ENCODE measurements at places on chromosomes 11 and 22.

- no peak for DNase-seq
These were observed 194.3 kb upstream of the MTNR1B start for GRCh38 chr11:92775003-92775676.

- DNase-seq: no peak
These were observed 44.5 kb upstream of the RASSF10 start for GRCh38 chr11:12964650-12965049.

GRCh38 chr11:77346906-77347603 lies 45.6 kb upstream of the GDPD4 start:
- no peak for DNase-seq

GRCh38 chr11:45083544-45084087 lies 62.8 kb upstream of the PRDM11 start:
- DNase-seq: peak; percentile 79

- DNase-seq: no peak
These were observed 12.5 kb upstream of the MB start for GRCh38 chr22:35629406-35630216.

- DNase-seq: no peak
These were observed 692.1 kb downstream of the NTM start for GRCh38 chr11:132062541-132062940.

DNA sequence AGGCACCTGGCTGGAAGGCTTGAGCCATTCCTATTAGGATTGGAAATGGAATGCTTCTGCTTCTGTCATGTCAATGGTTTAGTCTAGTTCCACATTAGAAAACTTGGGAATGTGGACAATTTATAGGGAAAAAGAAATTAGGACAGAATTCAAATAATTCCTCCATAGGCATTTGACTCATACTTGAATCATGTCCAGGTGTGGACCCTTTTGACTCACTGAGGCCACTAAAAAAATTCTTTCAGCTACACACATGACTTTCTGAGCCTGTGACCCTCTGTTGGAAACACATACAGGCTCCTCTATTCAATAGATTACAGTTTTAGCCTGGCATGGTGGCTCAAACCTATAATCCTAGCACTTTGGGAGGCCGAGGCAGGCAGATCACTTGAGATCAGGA lies 100.5 kb downstream of the RASSF10 start:
- DNase-seq: no peak

DNA sequence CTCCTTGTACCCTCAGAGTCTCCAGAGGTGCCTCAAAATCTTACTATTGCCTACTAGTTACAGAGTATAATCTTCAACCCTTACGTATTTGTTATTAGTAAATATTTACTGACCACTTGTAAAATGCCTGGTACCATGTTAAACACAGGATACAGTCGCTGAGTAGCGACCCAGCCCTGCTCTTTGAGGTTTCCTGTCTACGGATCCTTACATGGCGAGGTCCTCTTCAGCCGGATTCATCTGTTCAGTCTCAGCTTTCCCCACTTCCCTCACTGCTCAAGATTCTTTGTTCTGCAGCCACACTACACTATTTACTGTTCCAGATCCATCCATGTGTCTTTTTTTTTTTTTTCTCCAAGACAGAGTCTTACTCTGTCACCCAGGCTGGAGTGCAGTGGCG lies 13.2 kb upstream of the TTC36 start:
- no peak for DNase-seq

DNA sequence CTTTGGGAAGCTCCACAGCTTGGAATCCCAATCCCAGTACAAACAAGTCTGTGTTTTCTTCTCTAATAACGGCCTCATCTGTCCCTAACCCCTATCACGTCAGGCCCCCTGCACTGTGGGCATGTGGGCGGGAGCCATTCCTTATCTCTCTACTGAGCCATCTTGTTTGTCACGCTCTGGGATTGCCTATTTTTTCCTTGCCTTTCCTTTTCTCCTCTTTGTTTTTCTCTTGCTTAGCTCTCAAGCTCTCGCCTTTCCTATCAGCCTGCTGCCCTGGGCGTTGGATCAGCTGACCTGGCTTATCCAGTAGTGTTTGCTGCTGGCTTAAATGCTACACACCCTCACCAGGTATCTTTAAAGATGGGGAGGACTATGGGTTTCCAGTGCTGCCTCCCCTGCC lies 35.8 kb downstream of the ARHGAP1 start:
- DNase-seq: no peak

DNA sequence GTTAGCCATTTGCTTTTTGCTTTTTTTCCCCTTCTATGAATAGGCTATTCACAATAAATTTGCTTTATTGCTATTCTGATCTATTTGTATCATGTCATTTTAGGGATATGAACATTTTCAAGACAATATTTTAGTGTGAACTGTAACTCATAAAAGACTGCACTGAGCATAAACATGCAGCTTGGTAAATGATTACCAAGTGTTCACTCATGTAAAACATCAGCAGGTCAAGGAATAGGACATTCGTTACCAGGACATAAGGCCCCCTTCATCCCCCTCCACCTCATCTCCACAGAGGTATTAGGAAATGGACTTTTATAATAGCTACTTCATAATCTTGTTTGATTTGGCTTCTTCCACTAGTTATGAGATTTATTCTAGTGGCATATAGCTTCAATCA lies 12.4 kb downstream of the NLRP14 start:
- DNase-seq: no peak

DNA sequence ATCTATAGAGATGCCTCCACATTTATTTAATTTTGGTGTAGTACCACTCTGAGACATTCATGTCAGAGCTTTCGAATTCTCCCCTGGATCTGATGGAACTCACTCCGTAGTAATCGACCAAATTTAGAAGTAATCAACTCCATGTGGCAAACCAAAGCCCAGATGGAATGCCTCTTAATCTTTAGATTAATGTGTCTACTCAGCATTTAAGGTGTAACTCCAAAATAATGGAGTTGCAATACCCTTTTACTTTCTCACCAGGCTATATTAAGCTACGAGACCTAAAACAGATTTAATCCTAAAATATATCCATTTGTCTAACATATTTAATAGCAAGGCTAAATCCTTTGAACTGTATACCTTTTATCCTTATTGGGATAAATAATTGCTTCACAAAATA lies 473.3 kb downstream of the CNTN5 start:
- DNase-seq: no peak

GRCh38 chr11:11770296-11770695 lies 71.5 kb upstream of the USP47 start:
- no peak for DNase-seq

- no peak for DNase-seq
These were observed 1.3 kb downstream of the FAM180B start for GRCh38 chr11:47587723-47588326.

DNA sequence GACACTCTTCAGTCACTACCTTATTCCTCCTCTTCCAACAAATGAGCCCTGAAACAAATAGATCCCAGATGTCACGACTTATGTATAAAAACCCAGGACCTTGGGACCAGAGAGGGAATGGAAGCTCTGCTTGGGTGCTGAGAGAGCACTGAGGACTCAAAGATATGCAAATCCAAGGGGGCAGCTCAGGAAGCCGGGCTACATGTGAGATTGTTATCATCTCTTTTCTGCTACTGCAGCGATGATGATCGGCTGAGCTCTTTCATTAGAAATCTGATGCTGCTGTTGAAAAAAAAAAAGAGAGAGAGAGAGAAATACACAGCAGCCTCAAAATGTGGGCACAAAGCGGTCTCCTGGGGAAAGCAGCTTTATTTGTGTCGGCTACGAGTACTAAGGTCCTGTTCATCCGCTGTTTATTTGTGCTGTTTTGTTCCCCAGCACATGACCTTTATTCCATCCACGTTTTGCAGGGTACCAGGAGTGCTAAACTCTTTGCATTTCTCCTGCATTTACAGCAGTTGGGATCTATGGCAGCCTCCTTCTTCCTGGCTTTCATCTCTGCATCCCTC lies 120.2 kb downstream of the TRIM29 start:
- DNase-seq: no peak

DNA sequence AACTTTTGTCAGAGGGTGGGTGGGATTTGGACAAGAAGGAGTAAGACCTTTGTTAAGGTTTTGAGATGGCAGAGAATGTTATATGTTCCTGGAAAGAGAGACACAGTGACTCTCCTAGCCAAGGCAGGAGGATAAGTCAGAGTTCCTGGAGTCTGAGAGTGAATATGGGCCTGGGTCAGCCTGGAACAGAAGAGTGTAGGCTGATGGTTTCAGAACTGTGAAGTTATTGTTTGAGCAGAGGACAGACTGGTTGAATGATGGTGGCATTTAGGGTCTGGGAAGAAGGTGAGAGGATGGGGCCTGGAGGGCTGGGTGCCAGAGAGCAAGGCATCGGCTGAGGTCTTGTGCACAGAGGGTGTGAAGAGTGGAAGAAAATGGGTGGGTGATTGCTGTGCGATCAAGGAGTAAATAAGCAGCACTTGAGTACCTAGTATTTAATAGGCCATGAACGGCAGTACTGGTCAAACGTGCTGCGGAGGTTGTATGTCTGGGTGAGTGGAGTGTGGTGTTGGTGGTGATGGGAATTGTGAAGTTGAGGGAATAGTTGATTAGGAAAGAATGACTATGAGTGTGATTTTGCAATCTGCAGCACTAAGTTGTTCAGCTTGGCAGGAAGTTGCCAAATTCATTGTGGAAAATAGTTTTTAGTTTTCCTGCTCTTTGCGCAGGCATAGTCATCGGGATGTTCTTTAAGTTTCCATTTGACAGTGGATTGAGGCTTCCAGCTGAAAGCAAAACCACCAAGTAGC lies 1.8 kb downstream of the PANX1 start:
- no peak for DNase-seq

DNA sequence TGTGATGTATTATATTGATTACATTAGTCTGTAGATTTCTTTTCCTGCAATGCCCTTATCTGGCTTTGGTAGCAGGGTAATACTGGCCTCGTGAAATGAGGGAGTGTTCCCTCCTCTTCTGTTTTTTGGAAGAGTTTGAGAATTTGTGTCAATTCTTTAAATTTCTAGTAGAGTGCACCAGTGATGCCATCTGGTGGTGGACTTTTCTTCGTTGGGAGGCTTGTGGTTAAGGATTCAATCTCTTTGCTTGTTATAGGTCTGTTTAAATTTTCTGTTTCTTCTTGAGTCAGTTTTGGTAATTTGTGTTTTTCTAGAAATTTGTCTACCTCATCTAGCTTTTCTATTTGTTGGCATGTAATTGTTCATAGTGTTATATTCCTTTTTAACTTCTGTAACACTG lies 18.9 kb downstream of the SHANK3 start:
- peak; percentile 74 for DNase-seq

DNA sequence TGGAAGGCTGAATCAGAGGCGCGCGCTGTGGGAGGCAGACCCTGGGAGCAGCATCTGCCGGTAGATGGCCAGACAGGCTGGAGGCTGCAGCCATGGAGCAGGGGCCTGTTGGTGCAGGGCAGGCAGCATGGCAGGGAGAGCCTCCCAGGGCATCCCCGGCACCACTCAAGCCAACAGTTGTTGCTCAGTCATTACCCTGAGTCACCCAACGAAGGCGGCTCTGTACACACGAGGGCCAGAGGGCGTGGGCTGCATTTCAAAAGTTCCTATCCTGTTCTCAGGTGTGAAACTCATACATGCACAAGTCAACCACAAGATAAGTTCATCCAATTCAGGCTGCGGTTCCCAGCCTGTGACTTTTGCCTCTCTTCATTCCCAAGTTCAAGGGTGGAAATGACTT lies 2.6 kb downstream of the ANO1 start:
- DNase-seq: no peak

DNA sequence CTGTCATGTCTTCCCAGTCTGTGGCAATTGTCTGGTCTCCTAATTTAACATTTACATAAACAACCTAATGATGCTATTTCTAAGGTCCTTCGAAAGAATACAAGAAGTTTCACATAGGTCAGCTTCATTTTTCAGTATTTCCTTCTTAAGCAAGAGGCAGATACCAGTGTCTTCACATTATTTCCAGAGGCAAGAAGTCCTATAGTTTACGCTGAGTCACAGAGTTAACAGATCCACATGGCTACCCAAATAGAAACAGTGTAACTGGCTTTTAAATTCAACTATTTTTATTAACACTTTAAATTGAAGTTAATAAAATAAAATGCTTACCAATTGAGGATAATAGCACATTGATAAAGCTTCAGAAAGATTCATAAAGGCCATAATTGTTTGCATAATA lies 10.9 kb downstream of the PRRG4 start:
- DNase-seq: no peak

GRCh38 chr11:46300270-46300669 lies 22.8 kb downstream of the CREB3L1 start:
- DNase-seq: no peak

DNA sequence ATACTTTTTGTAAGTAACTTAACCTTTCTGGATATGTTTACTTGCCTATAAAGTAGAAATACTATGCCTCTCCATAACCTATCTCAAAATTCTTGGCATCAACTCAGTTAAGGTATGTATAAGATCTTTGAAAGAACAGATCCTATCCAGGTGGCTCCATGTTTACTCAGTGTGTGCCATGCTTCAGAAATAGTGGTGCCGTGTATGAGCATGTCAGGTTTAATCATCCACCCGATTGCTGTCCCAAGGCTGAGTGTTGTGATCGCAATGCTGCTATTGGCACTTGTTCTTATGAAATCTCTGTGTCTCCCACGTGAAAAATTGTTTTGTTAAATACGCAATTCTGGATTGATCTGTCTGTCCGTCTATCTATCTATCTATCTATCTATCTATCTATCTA lies 85.9 kb upstream of the SNX19 start:
- no peak for DNase-seq

Measured in cerebellar cortex (tissue), 1 donor.